ENCODE measurements at places on chromosomes 2 and 18.

- peak; percentile 52 for DNase-seq
Observed at GRCh38 chr2:97718051-97718882, 4.9 kb downstream of the ZAP70 start.

GRCh38 chr2:219466816-219467735 is 31.6 kb upstream of the GMPPA start:
- no peak for DNase-seq

- DNase-seq: no peak
Observed at GRCh38 chr2:11332596-11332995, 11.8 kb downstream of the ROCK2 start.

- DNase-seq: no peak
Observed at GRCh38 chr2:7612969-7613368, 695.8 kb downstream of the RNF144A start.

DNA sequence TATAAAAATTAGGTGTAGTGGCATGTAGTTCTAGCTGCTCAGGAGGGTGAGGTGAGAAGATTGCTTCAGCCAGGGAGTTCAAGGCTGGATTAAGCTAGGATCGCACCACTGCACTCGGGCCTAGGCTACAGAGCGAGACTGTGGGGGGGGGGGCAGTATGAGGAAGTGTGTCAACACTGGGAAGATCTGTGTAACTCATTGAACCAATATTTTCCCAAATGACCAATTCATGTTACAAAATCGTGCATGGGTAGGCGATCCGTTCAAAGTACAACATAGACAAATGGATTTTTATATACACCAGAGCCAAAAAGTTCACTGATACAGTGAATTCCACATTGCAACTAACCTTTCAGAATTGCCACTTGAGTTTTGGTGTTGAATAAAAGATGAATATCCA is 8.1 kb downstream of the SMAD4 start:
- no peak for DNase-seq

GRCh38 chr2:217218269-217219163 is 358.7 kb upstream of the TNP1 start:
- DNase-seq: no peak

DNA sequence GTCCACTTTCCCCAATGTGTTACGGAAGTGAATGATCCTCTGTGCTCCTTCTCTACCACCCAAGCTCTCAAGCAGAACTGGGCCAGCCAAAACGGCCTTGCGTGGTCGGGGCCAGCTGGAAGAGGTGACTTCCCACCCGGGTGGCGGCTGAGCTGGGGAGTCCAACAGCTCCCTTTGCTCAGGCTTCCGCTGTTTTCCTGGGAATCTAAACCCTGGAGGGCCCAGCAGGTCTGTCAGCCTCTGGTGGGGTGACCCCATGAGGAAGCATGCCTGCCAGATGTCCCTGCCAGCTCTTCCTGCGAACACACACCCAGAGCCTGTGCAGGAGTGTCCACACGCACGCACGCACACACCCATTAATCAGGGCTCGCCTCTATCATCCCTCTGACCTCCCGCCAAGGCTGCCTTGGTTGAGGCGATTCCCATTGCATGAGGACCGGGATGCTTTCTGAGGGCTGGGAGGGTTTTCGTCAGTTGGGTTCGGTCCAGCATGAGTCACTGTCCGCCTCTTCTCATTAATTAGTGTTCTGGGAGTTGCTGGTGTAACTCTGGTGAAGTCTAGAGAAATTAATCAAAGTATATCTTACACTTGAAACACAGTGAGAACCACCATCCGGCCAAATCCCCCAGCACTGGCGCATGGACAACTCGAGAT is 90.6 kb downstream of the TWIST2 start:
- no peak for DNase-seq

- DNase-seq: no peak
Observed at GRCh38 chr18:22377769-22378168, 39.9 kb downstream of the CTAGE1 start.

- DNase-seq: no peak
Observed at GRCh38 chr2:217766356-217766755, 236.4 kb downstream of the TNS1 start.

DNA sequence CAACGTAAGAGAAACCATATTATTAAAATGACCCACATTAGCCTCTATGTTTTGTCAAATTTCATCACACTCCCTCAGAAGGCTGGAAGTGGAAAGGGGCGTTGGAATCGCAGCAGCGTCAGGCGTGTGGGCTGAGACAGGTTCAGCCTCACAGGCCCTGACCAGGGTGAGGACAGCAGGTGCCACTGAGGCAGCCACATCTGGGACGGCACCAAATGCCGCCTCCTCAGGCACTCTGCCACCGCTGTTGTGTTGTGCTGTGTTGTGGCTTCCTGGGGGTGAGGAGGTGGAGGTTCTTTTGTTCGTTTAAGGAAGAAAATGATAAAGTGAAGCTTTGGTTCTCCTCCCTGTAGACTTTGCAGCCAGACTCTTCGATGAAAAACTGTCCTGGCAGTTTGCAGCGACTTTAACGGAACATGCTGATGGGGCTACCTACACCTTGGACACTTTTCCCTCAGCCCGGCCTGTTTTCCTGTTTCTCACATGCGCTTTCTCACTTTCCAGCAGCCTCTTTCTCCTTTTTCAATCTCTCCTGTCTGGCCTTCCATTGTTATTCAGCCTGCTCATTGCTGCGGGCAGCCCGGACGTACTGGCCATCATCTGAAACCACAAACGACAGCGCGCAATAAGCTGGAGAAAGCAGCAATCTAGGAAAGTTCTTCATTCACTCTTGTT is 44.9 kb upstream of the SALL3 start:
- no peak for DNase-seq

DNA sequence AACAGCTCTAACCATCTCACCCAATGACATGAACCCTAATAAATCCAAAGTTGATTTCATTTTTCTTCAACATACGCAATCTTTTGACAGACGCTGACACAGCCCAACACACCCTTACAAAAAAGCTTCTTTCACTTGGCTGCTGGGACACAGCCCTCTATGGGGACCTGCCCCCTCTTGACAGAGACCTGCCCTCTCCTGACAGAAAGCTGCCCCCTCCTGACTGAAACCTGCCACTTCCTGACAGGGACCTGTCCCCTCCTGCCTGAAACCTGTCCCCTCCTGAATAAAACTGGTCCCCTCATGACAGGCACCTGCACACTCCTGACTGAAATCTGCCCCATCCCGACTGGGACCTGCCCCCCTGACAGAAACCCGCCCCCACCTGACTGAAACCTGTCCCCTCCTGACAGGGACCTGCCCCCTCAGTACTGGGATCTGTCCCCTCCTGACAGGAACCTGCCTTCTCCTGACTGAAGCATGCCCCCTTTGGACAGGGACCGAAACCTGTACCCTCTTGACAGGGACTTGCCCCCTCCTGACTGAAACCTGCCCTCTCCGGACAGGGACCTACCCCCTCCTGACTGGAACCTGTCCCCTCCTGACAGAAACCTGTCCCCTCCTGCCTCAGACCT is 87.9 kb downstream of the PXDN start:
- DNase-seq: no peak

DNA sequence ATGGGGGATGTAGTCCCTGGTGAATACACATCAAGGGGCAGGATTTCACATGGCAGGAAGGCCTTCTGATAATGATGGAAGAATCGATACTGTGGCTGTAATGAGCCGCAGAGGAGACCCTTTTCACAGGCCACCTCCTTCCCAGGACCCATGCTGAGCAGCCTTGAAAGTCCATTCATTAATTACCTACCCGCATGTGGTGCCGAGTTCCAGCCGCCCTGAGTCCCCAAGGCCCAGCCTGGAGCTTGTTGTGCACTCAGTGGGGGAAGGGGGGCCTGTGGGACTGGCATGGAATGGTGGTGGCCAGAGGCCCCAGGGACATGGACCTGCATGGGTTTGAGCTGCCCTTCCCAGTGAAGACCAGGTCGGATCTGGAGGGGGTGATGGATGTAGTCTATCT is 25.5 kb downstream of the ASB18 start:
- no peak for DNase-seq

GRCh38 chr2:231355508-231356465 is 39.7 kb upstream of the B3GNT7 start:
- DNase-seq: no peak

GRCh38 chr2:109386004-109386695 is 227.6 kb downstream of the SEPTIN10 start:
- DNase-seq: no peak

GRCh38 chr18:50460716-50461115 is 85.9 kb downstream of the SKA1 start:
- DNase-seq: no peak

- DNase-seq: no peak
Observed at GRCh38 chr2:50987616-50988313, 44.2 kb downstream of the NRXN1 start.

GRCh38 chr18:30376515-30376914 is 666.0 kb downstream of the DSC3 start:
- no peak for DNase-seq

- no peak for DNase-seq
Observed at GRCh38 chr2:10331702-10332401, 29.1 kb downstream of the HPCAL1 start.

GRCh38 chr2:39718483-39718882 is 52.8 kb downstream of the TMEM178A start:
- DNase-seq: no peak
